Fibroblast of skin of left quadriceps (primary cell): ENCODE measurements at places on chromosomes 4 and X.

DNA sequence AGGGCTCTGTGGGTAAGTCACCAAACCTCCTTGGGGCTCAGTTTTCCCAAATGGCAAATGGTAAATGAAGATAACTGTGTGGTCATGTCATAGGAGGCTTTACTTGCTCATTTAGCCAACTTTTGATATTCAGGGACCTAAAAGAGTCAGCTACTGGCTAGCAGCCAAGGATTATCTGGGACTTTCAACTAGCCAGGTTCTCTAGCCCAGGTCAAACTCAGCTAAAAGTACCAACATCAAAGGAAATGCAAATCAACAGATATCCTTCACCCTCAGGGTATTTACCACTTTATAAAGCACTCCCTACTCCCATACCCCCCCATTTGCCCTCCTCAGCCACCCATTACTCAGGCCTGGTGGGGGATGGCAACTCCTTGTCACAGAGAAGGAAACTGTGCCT is 7.5 kb downstream of the AMER1 start:
- no peak for DNase-seq

DNA sequence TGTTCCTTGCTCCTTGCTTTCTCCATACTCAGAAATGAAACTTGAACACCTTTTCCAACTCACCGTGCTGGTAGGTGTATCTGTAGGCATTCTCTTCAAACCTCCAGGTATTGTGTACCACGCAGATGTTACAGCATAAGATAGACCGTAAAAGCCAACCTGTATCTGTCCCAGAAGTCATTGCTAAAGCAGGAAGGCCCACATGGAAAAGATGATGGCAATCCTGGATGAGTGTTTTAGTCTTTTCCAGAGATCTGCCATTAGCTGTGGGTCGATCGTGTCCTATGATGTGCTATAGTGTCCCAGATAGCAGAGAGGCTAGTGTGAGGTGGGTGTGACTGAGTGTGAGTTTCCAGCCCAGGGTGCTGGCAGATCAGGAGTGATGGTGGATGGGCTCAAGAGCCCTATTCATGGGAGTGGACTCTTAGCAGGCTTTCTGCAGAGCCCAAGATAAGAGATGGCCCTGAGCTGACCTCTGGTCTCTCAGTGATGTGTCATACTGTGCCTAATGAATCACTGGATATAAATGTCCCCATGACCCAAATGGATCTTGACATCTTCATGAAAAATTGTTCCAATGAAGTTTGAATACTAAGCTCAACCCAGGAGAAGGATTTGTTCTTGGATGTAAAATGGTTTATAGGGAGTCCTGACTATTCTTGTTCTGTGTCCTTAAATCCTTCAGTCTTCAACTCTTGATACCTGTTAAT is 69.1 kb upstream of the WDR1 start:
- DNase-seq, result no peak

GRCh38 chr4:89294573-89295269 is 12.9 kb downstream of the GPRIN3 start:
- no peak for DNase-seq

DNA sequence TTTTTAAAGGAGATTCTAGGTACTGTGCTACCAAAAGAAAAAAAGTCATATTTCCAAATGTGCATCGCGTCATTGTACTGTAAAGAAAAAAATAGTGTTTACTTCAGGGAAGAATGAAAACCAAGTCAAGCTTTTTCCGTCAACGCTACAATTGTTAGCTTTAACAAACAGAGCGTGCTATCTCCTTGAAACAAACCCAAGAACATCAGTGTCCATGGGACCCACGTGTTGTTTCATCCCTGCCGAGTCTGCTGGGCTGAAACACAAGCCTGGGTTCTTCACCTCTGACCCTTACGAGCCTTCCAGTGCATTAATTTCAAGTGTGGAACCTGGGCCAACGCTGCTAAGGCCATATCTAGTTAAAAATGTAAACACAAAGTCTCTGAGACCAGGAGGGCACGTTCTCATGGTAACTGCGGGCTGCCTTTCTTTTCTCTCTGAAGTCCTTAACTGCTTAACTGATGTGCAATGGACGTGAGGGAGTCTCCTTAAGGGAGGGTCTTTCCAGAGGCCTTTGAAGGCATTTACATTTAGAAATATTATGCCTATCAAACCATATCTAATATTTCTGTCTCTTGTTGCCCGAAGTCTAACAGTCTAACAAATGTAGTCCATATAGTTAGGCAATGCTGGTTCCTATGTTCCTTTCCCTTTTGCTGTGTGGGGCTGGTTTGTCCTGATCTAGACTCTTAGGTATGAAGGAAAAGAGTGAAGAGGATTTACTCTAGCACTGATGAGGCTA is 36.3 kb downstream of the ING2 start:
- no peak for DNase-seq

- no peak for DNase-seq
Observed at GRCh38 chr4:145047151-145047550, 50.8 kb downstream of the ANAPC10 start.

DNA sequence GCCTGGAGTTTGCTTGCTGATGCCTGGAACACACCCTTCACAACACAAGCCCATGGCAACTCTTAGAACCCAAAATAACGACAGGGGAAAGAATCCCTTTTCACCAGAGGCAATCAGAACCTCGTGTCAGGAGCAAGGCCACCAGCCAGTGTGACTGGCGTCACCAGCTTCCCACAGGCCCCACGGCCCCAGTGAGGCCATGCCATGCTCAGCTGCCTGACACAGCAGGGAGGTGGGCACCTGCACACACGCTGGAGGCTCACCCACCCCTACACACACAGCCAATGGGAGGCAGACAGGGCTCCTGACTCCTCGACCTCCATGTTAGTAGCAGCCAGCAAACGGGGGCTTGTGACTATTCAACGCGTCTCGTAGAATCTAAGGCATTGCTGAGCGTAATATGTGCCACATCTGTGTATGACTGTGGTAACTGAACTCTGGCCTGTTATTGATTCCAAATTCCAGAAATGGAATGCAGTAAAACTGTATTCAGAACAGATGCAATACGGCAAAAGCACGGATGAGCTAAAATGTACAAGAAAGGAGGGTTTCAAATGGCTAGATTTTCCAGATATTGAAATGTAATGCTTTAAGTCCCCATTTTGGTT is 28.5 kb downstream of the RNF212 start:
- DNase-seq, result no peak

GRCh38 chr4:26766141-26766540 is 94.5 kb upstream of the STIM2 start:
- no peak for DNase-seq

GRCh38 chrX:47991263-47992094 is 12.3 kb downstream of the ZNF182 start:
- peak; percentile 8 for DNase-seq

- no peak for DNase-seq
Observed at GRCh38 chr4:85409251-85409650, 65.7 kb upstream of the ARHGAP24 start.

DNA sequence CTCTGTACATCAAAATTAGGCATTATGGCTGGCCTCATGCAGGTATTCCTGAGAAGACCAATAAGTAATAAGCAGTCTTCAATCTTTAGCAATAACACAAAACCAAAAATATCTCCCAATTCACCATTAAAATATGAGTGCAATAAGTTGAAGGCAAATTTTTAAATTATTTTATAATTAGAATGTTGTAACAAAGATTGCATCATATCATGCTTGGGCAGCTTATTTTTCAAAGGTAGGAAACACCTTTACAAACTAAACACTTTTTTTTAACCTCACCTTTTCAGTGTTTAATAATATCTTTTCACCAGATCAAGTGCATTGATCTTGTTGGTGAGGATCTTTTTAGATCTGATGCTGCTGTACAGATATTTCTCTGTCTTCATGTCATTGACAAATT is 592.9 kb upstream of the PITX2 start:
- DNase-seq, result no peak

DNA sequence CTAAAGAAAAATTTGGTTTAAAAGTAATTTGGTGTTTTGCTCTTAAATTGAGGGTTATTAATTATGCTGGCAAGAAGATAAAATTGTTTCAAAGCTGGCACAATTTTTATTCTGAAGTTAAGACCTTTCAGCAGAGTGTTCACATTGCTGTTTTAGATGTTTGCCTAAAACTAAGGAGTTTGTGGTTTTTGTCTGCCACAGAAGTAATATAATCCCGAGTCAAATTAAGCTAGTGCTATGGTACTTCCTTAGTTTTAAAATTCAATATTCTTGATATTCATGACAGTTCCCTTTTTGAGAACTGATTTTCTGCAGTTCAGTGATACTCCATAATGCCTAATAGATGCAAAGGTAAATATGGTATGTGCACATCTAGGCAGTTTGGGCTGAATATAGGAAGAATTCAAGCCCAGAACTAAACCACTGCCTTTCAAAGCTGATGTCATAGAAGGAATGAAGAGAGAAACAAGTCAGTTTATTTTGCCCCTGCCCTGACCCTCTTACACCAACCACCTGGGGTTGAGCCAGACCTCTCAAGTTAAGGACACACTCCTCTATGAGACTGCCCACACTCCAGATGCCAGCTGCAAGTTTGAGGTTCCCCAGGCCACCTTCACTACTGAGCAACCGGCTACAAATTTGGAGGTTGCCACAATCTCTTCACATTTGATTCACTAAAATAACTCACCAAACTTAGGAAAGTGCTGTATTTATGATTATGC is 32.1 kb upstream of the VEGFC start:
- DNase-seq, result no peak

- DNase-seq, result no peak
Observed at GRCh38 chr4:10877076-10877475, 192.5 kb upstream of the CLNK start.

DNA sequence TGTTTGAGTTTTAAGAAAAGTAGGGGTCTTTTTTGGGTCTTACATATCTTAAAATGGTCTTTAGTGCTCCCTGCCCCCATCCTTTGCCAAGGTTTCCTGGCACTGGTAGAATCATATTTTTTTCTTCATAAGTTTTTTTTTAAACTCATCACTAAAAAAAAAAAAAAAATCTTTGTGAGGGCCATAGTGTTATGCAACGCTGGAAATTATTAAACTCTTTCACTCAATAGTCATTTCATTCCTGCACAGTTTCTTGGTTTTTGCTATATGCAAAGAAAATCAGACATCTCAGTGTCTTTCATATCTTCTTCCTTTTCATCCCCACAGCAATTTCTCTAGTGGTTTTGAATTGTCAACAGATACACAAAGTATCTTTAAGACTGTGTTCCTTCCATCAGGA is 95.6 kb downstream of the TMA16 start:
- DNase-seq, result no peak

GRCh38 chr4:23355258-23355657 is 534.6 kb downstream of the PPARGC1A start:
- peak; percentile 58 for DNase-seq

- no peak for DNase-seq
Observed at GRCh38 chr4:95249426-95250021, 299.2 kb downstream of the UNC5C start.

- DNase-seq, result no peak
Observed at GRCh38 chrX:107205770-107206696, at the start of the genes DNAAF6 and NUP62CL. Gene DNAAF6, plus strand, starts transcription at chrX:107206611. Its CDS starts 6,265 bp downstream, at chrX:107212876. Gene NUP62CL, minus strand, starts transcription at chrX:107206433. Its CDS starts 31,287 bp downstream, at chrX:107175146.

DNA sequence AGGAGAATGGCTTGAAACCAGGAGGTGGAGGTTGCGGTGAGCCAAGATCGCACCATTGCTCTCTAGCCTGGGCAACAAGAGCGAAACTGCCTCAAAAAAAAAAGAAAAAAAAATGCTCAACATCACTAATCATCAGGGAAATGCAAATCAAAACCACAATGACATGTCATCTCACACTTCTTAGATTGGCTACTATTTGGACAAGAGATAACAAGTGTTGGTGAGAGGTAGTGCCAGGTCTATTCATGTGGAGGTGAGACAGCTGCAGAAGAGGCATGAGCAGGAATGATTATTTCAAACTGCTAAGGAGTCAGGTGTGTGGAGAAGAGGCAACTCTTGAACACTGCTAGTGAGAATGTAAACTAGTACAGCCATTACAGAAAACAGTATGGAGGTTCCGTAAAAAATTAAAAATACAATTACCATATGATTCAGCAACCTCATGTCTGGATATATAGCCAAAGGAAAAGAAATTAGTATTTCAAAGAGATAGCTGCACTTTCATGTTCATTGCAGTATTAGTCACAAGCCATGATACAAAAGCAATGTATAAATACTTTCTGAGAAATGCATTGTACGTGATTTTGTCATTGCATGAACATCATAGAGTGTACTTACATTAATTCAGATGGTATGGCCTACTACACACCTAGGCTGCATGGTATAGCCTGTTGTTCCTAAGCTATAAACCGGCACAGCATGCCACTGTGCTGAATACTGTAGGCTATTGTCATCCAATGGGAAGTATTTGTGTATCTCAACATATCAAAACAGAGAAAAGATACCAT is 75.3 kb downstream of the TMEM144 start:
- DNase-seq, result no peak

GRCh38 chr4:35238793-35239192 is 1005.5 kb downstream of the ARAP2 start:
- DNase-seq, result no peak

DNA sequence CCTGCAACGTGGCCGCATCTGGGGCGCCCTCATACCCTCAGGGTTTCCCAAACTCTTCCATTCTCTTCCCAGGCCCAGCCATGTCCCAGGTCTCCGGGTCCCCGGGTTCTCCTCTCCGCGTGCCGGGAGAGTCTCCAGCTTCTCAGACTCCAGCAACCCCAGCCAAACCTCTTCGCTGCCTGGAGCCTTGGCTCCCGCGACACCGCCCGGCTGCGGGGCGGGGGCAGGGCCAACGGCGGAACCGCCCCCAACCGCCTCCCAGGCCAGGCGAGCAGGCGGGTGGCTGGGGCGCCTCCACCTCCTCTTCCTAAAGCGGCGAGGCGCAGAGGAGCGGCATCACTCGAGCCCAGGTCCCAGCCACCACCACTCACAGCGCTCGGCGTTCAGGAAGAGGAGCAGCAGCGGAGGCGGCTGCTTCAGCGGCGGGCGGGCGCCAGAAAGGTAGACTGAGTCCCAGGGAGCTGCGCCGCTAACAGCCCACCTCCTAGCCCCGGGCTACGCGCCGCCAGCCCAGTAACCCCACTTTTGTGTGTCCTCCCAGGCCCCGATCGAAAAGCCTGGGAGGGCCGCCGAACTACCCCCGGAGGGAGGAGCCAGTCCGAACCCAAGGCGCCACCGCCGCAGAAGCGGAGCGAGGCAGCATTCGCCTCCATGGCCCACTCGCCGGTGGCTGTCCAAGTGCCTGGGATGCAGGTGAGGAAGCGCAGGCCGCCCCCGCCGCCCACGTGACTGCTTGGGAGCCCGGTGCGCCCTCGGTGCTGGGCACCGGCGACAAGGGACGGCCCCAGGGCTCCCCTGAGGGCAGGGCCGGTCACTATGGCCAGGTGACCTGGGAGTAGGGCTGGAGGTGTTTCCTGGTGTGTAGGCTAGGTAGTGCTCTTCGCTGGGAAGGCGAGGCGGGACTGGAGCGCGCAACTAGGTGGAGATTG is at the start of gene STK26:
Gene STK26 (plus strand): TSS at position 336 of the 929 bp plus-strand sequence. CDS start 316 bp downstream, at position 652.
- DNase-seq, result peak; percentile 30

DNA sequence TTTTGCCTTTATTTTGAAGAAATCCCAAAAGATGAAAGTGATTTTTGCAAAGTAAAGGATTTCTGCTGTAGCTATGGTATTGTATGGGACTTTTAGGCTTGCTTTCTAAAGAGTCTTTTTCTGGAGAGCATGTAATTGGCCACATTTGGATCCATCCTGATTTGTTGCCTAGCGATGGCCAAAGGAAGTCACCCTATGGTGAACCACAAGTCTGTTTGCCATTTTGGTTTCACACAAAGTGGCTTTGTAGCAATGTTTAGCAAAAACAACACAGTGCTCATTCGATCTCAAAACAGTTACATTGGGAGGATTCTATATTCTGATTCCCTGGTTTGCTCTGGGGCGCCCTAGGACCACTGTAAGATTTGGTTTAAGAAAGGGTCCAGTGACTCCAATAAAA is 44.1 kb upstream of the INTS6L start:
- DNase-seq, result no peak
